ENCODE measurements at places on chromosomes 16 and 17. TPM values are rescaled to one million over a fixed set of nuclear protein-coding genes. Genes with fewer than 3 reads are reported as not detected.

The TOP2A gene
- total RNA-seq = 4.5 TPM

The CLDN7 gene
- not detected for total RNA-seq

The CARD14 gene
- not detected for total RNA-seq

The KRT33B gene
- total RNA-seq = not detected

DNA sequence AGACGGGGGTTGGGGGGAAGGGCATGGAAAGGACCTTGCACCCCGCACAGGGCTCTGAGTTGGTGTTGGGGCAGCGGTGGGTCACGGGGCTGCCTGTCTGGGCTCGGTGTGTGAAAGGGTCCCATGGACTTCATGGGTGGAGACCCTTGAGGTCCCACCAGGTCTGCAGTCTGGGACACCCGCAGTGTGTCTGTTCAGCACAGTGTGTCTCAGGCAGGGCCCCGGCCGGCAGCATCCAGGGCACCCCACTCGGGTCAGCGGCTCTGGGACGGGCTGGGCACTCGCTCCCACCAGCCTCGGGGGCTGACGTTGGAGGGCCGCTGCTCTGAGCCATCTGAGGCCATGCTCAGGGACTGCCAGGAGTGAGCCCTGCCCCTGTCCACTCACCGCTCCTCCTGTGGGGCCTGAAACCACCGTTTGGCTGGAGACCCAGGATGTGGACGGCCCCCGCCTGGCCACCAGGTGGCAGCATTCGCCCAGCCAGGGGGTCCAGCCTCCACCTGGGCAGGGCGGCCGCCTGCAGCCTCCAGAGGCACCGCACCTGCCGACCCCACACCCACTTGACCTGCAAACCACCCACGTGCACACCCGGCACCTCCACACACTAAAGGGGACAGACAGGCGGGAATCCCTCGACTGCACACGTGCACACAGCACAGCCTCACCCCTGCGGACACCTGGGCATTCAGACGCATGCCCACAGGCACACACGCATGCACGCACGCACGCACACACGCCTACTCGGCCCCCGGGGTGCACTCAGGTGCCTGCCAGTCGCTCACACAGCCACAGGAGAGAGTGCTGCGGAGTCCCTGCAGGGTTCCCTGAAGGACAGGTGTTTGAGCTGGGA is 10.1 kb upstream of the ZFPM1 start:
- peaks cover 2% of the 10 kb centered on the region for H3K4me1 ChIP-seq
- H3K4me3 ChIP-seq = no peak overlapping the region

DNA sequence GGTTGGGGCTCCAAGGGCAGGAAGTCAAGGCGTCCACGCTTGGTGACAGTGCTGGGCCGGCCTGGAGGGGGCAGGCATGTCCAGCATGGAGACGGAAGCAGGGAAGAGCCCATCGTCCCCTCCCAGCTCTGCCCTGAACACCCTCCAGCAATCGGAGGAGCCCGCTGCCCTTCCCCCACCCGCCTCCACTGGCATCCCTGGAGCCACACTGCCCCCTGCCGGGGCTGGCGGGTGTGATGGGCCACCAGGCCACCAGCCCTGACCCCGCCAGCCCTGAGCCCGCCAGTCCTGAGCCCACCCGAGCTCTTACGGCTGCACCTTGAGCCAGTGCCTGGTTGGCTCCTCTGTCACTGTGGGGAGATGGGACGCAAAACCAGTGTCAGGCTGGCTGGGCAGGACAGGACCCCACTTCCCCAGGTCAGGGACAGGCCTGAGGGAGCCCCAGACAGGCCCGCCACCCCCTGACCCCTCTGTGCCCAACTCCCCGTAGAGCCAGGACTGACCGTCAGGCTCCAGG is 4.1 kb upstream of the CDH15 start:
- H3K36me3 ChIP-seq = no peaks in the 10 kb centered on the region
- peaks cover 7% of the 10 kb centered on the region for H3K27me3 ChIP-seq
- H3K27ac ChIP-seq = no peak overlapping the region
- peak; percentile 33 for DNase-seq

- H3K4me3 ChIP-seq = no peak overlapping the region
- no peaks in the 10 kb centered on the region for H3K36me3 ChIP-seq
- no peaks in the 10 kb centered on the region for H3K27me3 ChIP-seq
- H3K4me1 ChIP-seq = no peaks in the 10 kb centered on the region
- DNase-seq = no peak
Observed at GRCh38 chr16:82264756-82265155, 94.7 kb upstream of the MPHOSPH6 start.

GRCh38 chr16:63130942-63131341 is 1094.7 kb upstream of the CDH8 start:
- no peaks in the 10 kb centered on the region for H3K27me3 ChIP-seq
- no peak for DNase-seq
- no peaks in the 10 kb centered on the region for H3K36me3 ChIP-seq
- no peak overlapping the region for H3K27ac ChIP-seq
- H3K4me1 ChIP-seq = no peaks in the 10 kb centered on the region

DNA sequence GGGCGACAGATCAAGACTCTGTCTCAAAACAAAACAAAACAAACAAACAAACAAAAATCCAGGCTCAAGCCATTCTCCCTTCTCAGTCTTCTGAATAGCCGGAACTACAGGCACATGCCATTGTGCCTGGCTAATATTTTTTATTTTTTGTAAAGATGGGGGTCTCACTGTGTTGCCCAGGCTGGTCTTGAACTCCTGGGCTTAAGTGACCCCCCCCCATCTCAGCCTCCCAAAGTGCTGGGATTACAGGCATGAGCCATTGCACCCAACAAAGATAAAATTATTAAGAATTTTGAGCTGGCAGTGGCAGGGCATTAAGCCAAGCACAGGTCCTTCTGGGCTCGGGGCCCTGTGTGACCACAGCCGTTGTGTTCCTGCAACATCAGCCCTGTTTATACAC is 69.9 kb upstream of the CBX4 start:
- no peaks in the 10 kb centered on the region for H3K36me3 ChIP-seq
- H3K27ac ChIP-seq = no peak overlapping the region
- DNase-seq = no peak

- H3K4me3 ChIP-seq = no peak overlapping the region
- no peaks in the 10 kb centered on the region for H3K36me3 ChIP-seq
- H3K4me1 ChIP-seq = peaks cover 3% of the 10 kb centered on the region
- no peak overlapping the region for H3K27ac ChIP-seq
- H3K27me3 ChIP-seq = no peaks in the 10 kb centered on the region
Observed at GRCh38 chr16:55640701-55641327, 15.0 kb upstream of the SLC6A2 start.

DNA sequence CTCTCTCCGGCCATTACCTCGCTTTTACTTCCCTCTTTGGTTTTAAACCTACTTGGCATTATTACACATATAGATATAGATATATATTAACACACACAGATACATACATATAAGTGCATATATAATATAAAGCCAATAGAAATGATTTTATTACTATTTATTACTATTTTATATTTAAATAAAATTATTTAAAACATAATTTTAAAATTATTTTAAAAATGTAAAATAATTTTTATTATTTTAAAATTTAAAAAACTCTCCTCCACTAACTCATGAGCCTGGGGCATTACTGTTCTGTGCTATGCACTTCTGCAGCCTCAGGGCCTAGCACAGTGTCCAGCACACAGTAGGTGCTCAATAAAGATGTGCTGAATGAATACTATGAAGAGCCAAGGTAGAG is 200.9 kb downstream of the SLC39A11 start:
- no peak overlapping the region for H3K4me3 ChIP-seq
- no peaks in the 10 kb centered on the region for H3K36me3 ChIP-seq
- no peaks in the 10 kb centered on the region for H3K4me1 ChIP-seq
- H3K27me3 ChIP-seq = no peaks in the 10 kb centered on the region
- H3K27ac ChIP-seq = no peak overlapping the region
- no peak for DNase-seq

- no peaks in the 10 kb centered on the region for H3K36me3 ChIP-seq
- H3K4me3 ChIP-seq = no peak overlapping the region
Observed at GRCh38 chr16:85943711-85944110, 44.7 kb downstream of the IRF8 start.

DNA sequence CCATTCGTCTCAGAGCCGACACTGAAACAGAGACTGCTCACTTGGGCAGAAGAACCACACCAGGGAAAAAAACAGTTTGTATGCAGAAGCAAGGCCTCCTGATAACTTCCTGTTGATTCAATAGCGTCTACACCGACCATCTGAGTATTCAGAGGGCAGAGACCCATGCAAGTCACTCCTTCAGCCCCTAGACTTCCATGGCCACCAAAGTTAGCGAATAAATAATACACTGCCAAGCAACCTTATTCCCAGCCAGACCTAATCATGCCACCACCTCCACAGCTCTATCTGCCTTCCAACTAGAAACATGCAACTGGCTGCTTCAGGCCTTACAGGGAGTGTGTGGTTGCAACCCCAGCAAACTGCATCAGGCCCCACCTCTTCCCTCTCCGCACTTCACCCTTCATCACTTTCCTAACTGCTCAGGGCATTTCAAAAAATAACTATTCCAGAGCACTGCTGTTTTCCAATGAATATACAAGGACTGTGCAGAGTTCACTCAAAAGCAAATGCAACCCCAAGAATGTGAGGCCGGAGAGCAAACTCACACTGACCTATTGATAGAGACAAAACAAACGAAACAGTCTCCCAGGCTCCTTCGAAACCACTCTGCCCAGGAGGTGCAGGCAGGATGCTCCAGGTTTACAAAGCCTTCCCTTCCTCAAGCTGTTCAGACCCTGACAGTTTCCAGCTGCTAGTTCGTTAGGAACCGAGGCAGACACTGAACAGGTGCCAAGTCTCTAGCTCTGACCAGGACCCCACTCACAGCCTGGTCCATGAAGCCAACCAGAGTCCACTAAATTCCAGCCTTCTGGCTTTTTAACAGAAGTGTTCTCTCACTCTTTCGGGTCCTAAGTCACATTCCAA is 3.6 kb downstream of the USP7 start:
- H3K27me3 ChIP-seq = no peaks in the 10 kb centered on the region
- DNase-seq = no peak
- H3K4me1 ChIP-seq = peaks cover 40% of the 10 kb centered on the region
- H3K27ac ChIP-seq = no peak overlapping the region
- no peaks in the 10 kb centered on the region for H3K36me3 ChIP-seq

- H3K4me3 ChIP-seq = no peak overlapping the region
- no peaks in the 10 kb centered on the region for H3K36me3 ChIP-seq
- no peak overlapping the region for H3K27ac ChIP-seq
- H3K27me3 ChIP-seq = no peaks in the 10 kb centered on the region
- no peak for DNase-seq
Observed at GRCh38 chr17:27954548-27955495, 61.7 kb upstream of the LYRM9 start.

DNA sequence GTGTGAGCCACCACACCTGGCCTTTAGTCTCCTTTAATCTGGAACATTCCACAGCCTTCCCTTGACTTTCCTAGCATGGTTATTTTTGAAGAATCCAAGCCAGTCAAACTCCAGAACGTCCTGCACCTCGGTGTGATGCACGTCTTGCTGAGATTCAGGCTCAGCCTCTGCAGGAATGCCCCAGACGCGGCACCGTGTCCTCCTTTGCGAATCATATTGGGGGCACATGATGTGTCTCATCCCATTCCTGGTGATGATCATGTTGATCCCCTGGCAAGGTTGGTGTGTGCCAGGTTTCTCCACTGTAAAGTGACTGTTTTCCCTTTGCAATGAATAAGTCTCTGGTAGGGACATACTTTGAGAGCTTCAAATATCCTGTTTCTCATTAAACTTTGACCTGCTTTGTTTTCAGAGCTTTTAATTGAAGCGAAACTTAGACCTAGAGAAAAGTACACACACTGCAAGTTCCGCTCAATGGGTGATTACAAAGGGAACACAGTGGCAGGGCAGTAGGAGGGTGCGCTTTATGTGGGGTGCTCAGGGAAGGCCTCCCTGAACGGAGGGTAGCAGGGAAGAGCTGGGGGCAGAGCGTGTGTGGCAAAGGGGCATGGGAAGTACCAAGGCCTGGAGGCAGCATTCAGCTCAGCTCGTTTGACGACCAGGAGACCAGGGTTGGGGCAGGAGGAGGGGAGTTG is 9.6 kb upstream of the ATP2C2 start:
- no peaks in the 10 kb centered on the region for H3K4me1 ChIP-seq
- no peaks in the 10 kb centered on the region for H3K27me3 ChIP-seq
- H3K27ac ChIP-seq = no peak overlapping the region
- no peak for DNase-seq
- H3K36me3 ChIP-seq = no peaks in the 10 kb centered on the region
- no peak overlapping the region for H3K4me3 ChIP-seq

DNA sequence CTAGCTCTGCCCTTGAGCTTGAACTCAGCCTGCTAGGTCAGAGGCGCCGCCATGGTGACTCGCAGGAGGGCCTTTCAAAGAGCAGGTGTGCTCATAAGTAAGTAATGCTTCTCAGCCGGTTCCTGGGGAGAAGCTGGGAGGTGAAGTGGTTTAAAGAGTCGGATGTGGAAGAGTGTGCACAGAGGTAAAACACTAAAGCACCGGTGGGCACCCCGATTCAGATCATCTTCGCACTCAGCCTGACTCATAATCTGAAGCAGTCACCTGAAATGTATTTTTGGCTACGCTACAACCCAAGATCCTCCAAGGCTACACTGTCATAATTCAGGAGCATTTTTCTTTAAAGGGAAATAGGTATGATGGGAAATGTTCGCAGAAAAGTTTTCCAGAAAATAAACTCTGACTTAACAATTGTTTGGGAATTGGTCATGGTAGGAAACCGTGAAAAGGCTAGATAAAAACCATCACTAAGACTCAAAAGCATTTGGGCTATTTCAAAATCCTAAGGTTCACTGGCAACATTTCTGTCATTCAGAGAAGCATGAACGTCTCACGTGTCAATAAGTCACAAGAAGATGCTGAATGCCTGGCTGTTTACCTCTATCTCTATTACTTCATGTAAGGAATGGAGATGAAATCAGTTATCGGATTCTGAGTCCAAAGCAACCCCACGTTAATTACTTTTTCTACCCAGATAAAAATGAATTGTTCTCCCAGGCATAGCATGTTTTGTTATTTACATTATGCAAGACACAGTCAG is 17.8 kb downstream of the CDH8 start:
- H3K36me3 ChIP-seq = no peaks in the 10 kb centered on the region
- no peak overlapping the region for H3K4me3 ChIP-seq
- no peak for DNase-seq
